CD4-positive, alpha-beta T cell treated with Interleukin-2 at 100 ng/mL for 4 hours (primary cell): ENCODE measurements at places on chromosomes 1 and 21.

DNA sequence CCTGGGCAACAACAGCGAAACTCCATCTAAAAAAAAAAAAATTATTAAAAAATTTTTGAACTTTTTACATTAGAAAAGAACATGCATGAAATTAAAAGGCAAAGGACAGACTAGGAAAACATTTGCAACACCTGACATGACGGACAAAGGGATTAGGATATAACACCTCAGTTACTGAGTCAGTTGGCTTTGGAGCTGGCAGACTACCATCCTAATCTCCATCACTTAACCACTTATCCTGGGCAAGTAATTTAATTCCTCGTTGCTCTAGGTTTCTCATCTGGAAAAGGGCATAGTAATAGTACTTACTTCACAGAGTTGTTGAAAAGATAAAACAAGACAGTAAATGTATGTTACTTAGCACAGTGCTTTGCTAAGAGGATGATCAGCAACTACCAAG, 11.9 kb downstream of the HECTD3 start:
- DNase-seq = no peak

DNA sequence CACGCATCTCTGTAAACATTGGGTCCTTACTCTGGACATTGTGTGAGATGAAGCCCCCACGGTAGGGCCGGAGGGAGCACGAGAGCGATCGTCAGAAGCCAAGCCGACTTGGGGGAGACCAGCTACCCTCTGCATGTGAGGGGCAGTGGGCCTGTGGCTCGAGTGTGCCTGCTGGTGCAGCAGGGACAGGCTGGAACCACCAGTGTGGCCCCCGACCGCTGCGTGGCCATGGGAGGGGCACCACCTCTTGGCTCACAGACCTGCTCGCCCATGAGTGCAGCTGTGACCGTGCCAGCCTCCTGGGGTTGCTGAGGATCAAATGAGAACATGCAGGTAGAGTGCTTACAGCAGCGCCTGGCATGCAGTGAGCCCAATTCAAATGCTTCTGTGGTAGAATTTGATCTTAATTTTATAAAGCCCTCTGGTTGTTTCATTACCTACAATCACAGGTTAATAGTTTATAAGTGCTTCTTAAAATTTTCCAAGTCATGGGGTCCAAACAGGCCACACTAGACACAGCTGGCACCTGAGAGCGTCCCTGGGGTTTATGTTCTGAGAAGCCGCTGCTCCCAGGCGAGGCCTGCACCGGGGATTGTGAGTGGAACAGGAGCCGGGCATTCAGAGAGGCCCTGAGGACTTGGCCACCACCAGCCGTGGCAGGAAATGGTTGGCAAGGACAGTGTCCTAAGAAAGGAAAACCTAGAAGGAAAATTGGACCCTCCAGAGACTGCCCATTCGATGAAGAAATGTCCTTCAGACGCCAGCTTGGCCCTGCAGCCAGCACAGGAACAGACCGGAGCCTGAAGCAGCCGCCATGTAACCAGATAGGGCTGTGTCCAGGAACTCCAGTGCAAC, 22.6 kb upstream of the ADARB1 start:
- no peak for DNase-seq

DNA sequence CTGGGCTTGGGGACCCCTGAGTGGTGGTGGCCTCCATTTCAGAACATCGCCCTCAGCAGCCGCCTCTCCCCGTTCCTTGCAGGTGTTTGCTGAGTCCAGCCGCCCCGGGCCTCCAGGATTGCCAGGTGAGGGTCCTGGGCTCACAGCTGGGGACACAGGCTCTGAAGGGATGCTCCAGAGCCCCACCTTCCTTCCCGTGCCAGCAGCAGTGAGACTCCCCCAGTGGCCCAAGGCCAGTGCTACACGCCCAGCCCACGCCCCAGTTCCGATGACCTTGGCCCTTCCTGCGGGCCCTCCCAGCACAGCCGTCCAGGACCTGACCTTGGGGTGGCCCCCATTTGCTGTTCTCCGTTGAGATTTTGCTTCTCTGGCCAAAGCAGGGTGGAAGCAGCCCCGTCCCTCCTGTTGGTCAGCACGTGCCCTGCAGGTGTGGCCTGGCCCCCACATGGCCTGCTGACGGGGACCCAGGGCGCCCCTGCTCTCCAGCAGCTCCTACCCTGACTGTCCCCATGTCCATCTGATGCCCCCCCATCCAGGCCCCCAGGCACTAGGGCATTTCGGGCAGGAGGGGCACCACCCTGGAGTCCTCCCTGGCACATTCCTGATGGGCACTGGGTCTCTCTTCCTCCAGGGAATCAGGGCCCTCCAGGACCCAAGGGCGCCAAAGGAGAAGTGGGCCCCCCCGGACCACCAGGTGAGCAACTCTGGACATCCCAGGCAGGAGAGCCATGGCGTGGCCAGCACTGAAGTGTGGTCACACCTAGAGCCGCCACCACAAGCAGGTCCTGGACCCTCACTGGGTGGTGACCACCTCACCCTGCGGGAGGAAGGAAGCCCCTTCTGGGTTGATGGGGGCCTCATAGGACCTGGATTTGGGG, 45.0 kb downstream of the SLC19A1 start:
- no peak for DNase-seq

GRCh38 chr1:95093296-95093695, 20.5 kb upstream of the ALG14 start:
- DNase-seq = no peak

- DNase-seq = no peak
Observed at GRCh38 chr1:236010443-236010842, 54.4 kb downstream of the NID1 start.

DNA sequence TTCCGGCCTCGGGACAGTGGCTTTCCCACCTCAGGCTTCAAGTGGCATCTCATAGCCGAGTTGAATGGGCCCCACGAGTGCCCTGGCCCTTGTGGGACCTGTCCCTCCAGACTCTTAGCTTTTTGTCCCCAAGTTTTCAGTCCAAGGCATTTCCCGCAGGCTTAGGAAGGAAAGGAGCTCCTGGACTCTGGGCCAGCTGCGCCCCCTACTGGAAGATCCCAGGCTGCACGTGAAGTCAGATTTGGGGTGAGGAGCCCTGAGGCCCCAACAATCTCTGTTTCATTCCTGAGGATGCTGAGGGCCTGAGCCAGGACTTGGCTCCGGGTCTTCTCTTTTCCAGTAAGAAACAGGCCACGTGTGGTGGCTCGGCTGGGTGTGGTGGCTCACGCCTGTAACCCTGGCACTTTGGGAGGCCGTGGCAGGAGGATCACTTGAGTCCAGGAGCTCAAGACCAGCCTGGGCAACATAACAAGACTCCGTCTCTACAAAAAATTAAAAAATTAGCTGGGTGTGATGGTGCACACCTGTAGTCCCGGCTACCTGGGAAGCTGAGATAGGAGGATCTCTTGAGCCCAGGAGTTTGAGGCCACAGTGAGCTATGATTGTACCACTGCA, 67.4 kb downstream of the ARHGEF10L start:
- DNase-seq = peak; percentile 24

- peak; percentile 19 for DNase-seq
Observed at GRCh38 chr21:43958364-43959158, 53.5 kb upstream of the TRAPPC10 start.

- DNase-seq = peak; percentile 14
Observed at GRCh38 chr1:109910963-109911798, 532 bp downstream of the CSF1 start.

GRCh38 chr1:13588946-13589796, 5.5 kb downstream of the PDPN start:
- DNase-seq = no peak

GRCh38 chr1:55480029-55480795, 265.0 kb upstream of the USP24 start:
- no peak for DNase-seq

DNA sequence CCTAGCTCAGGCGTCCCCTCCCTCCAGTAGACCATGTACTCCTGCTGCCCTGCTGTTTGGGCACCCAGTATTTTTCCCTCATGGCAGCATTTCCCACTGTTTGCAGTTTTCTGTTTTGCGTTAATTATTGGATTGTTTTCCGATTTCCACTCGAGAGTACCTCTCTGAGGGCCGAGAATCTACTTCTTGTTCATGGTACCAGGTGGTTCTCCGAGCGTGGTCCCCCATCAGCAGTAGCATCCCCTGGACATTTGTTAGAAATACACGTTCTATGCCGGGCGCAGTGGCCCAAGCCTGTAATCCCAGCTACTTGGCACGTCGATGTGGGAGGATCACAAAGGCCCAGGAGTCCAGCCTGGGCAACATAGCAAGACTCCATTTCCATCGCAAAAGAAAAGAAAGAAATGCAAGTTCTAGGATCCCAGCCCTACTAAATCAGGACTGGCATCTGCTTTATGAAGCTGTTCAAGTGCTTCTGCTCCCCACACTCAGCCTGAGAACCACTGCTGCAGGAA, 690 bp downstream of the RRP1 start:
- no peak for DNase-seq

- no peak for DNase-seq
Observed at GRCh38 chr1:17295292-17295691, 12.7 kb upstream of the PADI4 start.

DNA sequence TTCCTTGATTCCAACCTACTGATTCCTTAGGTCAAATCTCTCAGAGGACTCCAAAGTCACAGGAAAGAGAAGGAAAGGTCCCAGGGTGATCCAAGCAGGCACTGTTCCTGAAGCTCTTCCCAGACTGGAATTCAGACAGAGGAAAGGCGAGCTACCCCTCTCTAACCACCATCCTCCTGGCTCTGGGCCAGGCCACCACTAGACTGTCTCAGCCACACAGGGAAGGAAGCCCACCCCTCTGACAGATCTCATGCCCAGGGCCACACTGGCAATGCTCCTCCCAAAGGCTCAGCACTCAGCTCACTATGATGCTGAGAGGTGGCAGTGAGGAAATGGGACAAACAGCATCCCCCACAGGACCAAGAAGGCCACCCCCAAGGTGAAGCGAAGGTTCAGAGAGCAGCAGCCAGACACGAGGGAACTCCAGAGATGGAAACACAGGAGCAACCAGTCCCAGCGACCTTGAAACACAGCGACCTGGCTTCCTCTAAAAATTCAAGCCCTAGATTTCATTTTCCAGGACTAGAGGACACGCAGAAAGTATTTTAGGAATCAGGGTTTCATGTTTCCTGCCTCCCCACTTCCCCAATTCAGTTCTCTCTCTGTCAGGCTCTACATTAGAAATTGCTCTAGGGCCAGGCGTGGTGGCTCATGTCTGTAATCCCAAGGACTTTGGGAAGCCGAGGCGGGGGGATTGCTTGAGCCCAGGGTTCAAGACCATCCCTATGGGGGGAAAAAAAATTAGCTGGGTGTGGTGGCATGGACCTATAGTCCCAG, 18.8 kb downstream of the PIK3C2B start:
- no peak for DNase-seq

DNA sequence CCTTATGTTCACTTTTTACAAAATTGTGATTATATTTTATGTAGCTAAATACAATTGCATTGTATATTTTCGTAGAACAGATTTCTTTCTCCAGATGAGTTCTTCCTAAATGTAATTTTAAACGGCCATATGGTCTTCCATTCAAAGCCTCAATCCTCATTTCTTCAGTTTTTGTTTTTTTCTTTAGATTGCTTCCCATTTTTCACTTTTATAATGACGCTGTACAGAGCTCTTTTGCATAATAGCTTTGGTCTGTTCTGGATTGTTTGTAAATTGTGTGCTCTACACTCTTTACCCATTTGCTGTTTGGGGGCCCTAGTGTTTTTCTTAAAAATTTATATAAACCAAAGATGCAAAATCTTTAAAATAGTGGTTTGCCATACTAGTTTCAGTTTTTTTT, 27.8 kb downstream of the AVPR1B start:
- no peak for DNase-seq

- DNase-seq = no peak
Observed at GRCh38 chr1:21919520-21919919, 17.6 kb downstream of the HSPG2 start.
